ENCODE measurements at places on chromosomes 7 and 10. TPM values are rescaled to one million over a fixed set of nuclear protein-coding genes. Genes with fewer than 3 reads are reported as not detected.
A peak's percentile ranks its signal among the peaks of the same experiment; 100 is the strongest.

Gene CYP3A7
- total RNA-seq = not detected

- H3K27me3 ChIP-seq = peaks cover 13% of the 10 kb centered on the region
- no peaks in the 10 kb centered on the region for H3K36me3 ChIP-seq
Observed at GRCh38 chr10:110348336-110348735, 43.6 kb upstream of the SMNDC1 start.

DNA sequence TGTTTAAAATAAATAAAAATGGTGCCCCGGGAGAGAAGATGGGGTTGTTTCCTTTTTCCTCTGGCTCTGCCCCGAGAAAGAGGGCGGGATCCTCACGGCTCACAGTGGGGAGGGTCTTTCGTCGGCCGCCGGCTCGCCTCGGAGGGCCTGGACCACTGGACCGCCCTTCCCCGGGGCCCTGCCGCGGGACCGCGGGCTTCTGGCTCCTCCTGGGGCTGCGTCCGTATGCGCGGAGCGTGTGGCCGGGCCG, 3.5 kb upstream of the IGF2BP3 start:
- H3K4me3 ChIP-seq = no peak overlapping the region
- H3K27me3 ChIP-seq = peaks cover 73% of the 10 kb centered on the region
- no peak for DNase-seq
- peaks cover 27% of the 10 kb centered on the region for H3K4me1 ChIP-seq

Gene LRRC18
- not detected for total RNA-seq

Gene OGDHL
- total RNA-seq = 1.1 TPM

Gene TRIL
- not detected for total RNA-seq

GRCh38 chr7:24783698-24784097, 26.4 kb upstream of the GSDME start:
- no peak overlapping the region for H3K4me3 ChIP-seq
- no peaks in the 10 kb centered on the region for H3K27me3 ChIP-seq

Gene ATOH7
- not detected for total RNA-seq

DNA sequence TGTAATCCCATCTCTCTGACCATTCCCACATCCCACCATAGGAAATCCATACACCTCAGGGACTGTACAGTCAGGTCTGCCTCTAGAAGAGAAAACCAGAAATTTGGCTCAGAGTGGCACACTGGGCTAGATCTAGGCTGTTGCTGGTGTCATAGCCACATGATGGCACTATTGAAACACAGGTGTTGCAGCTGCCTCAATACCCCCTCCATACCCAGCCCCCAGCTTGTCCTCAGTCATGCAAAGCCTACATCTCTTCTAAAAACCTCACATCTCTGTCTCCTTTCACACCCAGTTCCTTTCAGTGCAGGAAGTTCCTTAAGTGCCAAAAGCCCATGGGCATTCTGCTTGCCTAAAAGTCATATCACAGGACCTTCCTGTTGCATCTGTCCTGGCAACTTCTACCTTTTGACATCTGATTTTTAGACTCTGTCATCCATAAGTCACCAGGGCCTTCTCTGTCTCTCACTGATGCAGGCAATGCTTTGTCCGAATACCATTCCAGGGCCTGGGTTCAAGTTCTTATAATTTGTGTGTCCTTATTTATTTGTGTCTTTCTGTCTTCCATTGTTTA, 27.0 kb upstream of the HIBADH start:
- H3K4me3 ChIP-seq = no peak overlapping the region
- H3K4me1 ChIP-seq = no peaks in the 10 kb centered on the region

Gene LFNG
- total RNA-seq = 21.0 TPM

DNA sequence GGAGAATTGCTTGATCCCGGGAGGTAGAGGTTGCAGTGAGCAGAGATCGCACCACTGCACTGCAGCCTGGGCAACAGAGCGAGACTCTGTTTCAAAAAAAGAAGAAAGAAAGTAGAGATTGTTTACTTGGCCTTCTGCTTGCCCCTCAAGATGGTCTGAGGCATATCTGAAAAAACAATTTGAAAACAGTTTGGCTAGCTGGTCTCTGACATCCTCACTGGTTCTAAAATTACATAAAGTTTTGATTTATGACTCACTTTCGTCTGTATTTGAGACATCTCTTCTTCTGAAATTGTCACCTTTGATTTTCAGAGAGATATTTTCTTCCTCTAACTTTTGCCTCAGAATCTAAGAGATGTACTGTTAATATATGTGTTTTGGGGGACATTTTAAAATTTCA, 49.6 kb upstream of the HELLS start:
- H3K4me1 ChIP-seq = peaks cover 4% of the 10 kb centered on the region
- H3K27me3 ChIP-seq = peaks cover 8% of the 10 kb centered on the region
- no peak for DNase-seq
- no peaks in the 10 kb centered on the region for H3K36me3 ChIP-seq

Gene MRLN
- total RNA-seq = not detected

DNA sequence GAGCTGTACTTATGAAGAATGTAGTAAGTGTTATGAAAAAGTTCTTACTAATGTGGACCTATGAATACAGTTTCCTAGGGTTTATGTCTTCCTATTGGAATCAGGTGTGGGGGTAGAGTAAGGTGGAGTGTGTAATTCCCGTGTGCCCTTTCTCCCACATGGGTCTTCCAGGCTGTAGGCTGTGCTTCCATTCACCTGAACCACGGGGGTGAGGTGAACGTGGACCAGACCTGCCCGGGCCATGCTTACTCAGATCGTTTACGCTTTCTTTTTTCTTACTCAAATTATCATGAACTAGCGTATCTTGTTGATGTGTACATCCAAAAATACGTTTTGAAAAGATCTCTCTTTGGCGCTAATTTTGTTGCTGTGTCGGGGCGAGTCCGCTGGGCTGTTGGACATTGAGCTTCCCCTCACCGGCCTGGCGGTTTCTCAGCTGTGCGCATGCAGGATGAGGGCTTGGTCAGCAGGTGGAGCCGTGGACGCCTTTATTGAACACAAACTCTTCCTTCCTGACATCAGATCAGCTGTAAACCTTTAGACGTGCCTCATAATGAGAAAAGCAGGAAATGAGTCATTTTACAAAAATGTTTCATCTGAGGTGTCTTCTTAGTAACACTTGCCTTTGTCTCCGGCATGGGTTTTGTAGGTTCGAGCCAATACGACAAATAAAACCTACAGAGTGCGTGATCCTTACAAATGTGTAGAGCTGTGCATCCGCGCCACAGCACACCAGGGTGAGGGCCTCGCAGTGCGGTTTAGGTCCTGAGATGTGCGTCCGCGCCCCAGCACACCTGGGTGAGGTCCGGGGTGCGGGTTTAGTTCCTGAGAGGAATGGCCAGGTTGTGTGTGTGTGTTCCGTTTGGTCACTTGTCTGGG, 53.8 kb downstream of the WDR37 start:
- peak; percentile 77 for DNase-seq
- no peaks in the 10 kb centered on the region for H3K27me3 ChIP-seq
- H3K27ac ChIP-seq = peak overlapping the region; percentile 88
- no peak overlapping the region for H3K4me3 ChIP-seq
- H3K36me3 ChIP-seq = peaks cover 43% of the 10 kb centered on the region

DNA sequence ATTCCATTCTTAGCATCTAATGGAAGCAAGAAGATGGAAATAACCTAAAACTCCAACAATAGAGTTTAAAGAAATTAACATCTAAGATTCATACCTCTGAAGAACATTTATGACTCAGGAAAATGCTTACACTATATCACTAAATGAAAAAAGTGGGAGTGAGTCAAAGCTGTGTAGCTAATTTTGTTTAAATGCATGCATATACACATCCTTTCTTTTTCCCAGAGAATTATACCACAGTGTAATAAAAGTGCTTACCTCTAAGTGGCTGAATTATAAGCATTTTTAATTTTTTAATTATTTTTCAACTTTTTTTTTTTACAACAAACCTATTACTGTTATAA, 44.3 kb downstream of the CCDC71L start:
- H3K4me1 ChIP-seq = no peaks in the 10 kb centered on the region
- H3K27me3 ChIP-seq = no peaks in the 10 kb centered on the region
- no peak for DNase-seq
- H3K27ac ChIP-seq = no peak overlapping the region
- H3K4me3 ChIP-seq = no peak overlapping the region

Gene PHYHIPL
- total RNA-seq = not detected

Gene LRRTM3
- not detected for total RNA-seq

Gene SPDYE11
- not detected for total RNA-seq

DNA sequence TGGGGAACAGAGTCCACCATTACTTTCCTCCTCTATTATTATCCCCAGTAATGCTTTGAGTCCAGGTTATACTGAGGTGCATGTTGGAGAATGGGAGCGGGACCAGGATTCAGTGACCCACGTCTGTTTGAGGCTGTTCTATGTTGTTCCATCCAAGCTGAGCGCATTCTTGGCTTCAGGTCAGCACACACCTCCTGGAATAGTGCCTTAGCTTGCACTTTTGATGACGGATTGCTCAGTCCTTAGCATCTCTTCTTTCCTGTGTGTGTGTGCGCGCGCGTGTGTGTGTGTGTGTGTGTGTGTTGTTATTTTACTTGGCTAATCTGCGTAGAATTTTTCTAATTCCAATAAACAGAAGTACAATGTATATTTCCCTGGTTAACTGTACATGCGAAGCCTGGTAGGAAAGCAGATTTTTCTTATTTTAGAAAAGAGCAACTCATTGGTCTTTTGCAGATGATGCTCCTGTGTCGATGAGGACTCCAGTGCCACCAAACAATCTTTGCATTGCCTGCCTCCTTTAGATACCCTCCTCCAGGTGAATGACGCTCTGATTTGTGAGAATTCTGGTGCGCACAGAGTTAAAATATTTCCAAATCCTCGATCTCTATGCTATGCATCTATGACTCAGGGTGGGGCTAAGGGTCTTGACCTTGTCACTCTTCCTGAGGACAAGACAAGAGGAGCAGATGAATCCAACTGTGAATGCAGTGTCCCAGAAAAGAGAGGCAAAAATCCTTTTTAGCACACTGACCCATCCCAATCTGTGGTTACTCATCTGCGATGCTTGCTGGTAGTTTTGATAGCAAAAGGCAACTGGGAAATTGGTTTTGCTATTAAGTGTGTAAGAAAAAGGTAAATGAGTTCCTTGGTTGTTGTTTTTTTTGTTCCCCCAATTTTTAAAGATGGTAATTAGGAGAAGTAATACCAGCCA, 13.3 kb upstream of the CELF2 start:
- H3K4me1 ChIP-seq = peaks cover 3% of the 10 kb centered on the region
- no peak for DNase-seq
- H3K4me3 ChIP-seq = no peak overlapping the region
- H3K36me3 ChIP-seq = no peaks in the 10 kb centered on the region
- H3K27ac ChIP-seq = no peak overlapping the region

GRCh38 chr7:105760551-105761447, 115.6 kb downstream of the ATXN7L1 start:
- H3K27ac ChIP-seq = no peak overlapping the region
- no peak for DNase-seq
- H3K27me3 ChIP-seq = no peaks in the 10 kb centered on the region
- H3K4me1 ChIP-seq = peaks cover 22% of the 10 kb centered on the region
- H3K4me3 ChIP-seq = no peak overlapping the region
- H3K36me3 ChIP-seq = no peaks in the 10 kb centered on the region

- peaks cover 23% of the 10 kb centered on the region for H3K27me3 ChIP-seq
- H3K27ac ChIP-seq = peak overlapping the region; percentile 49
- H3K4me1 ChIP-seq = no peaks in the 10 kb centered on the region
- no peak for DNase-seq
- H3K36me3 ChIP-seq = no peaks in the 10 kb centered on the region
Observed at GRCh38 chr10:3494131-3494837, 290.7 kb downstream of the KLF6 start.

DNA sequence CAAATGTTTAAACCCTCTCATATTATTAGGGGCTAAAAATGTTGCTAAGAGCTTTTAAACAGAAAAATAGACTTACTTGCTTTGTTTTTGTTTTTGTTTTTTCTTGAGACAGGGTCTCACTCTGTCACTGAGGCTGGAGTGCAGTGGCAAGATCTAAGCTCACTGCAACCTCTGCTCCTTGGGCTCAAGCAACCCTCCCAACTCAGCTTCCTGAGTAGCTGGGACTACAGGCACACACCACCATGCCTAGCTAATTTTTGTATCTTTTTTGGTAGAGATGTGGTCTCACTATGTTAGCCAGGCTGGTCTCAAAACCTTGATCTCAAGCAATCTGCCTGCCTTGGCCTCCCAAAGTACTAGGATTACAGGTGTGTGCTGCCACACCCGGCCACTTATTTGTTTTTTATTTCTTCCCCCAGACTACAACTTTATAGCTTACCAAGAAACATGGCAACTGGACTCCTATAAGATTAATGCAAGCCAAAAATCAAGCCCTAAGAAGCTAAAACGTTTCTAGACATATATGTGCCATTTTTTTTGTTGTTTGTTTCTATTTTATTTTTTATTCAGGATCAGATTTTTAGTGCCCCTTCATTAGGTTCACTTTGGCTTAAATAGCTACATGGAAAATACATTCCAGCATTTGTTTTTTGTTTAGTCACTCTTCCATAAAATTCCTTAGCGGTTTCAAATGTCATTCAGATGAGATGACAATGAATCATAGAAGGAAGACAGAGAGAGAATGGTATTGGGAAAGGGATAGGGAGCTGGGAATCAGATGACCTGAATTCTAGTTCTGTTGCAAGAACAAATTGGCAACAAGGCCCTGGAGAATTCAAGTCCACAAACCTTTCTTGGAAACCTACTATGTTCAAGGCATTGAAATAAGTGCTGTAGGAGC, 163.4 kb upstream of the MKLN1 start:
- H3K4me3 ChIP-seq = no peak overlapping the region
- H3K36me3 ChIP-seq = no peaks in the 10 kb centered on the region
- DNase-seq = no peak
- no peaks in the 10 kb centered on the region for H3K4me1 ChIP-seq
- H3K27me3 ChIP-seq = no peaks in the 10 kb centered on the region

DNA sequence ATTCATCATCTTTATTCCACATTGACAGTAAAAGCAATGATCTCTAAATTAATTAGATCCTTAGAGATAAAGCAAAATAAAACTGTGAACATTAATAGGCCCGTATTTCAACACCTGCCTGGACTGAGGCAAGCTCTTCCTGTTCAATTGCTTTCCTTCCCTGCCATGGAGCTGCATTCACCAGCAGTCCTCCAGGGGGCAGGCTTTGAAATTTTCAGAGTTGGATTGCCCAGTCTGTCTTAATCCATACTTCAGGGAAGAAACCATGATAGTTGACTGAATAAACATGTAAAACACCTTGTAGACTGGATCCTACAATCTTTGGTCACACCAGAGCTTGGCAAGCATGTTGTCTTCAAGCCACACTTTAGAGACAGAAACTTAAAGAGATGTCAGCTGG, 936.6 kb downstream of the NRG3 start:
- no peak overlapping the region for H3K27ac ChIP-seq
- no peaks in the 10 kb centered on the region for H3K36me3 ChIP-seq
- H3K27me3 ChIP-seq = no peaks in the 10 kb centered on the region

- DNase-seq = no peak
- peak overlapping the region; percentile 12 for H3K27ac ChIP-seq
- H3K4me3 ChIP-seq = no peak overlapping the region
- no peaks in the 10 kb centered on the region for H3K27me3 ChIP-seq
Observed at GRCh38 chr10:80517416-80518142, 20.1 kb upstream of the SH2D4B start.

Measured in activated naive CD8-positive, alpha-beta T cell treated with anti-CD3 and anti-CD28 coated beads for 36 hours (primary cell).